ENCODE measurements at places on chromosomes 1 and 21. TPM values are rescaled to one million over a fixed set of nuclear protein-coding genes. Genes with fewer than 3 reads are reported as not detected.
A peak's percentile ranks its signal among the peaks of the same experiment; 100 is the strongest.

NCF2 gene
- polyA plus RNA-seq = 5.5 TPM

HES2 gene
- polyA plus RNA-seq = 0.21 TPM

- peak; percentile 56 for DNase-seq
These were observed 224.0 kb downstream of the FGGY start for GRCh38 chr1:59520827-59521418.

DNA sequence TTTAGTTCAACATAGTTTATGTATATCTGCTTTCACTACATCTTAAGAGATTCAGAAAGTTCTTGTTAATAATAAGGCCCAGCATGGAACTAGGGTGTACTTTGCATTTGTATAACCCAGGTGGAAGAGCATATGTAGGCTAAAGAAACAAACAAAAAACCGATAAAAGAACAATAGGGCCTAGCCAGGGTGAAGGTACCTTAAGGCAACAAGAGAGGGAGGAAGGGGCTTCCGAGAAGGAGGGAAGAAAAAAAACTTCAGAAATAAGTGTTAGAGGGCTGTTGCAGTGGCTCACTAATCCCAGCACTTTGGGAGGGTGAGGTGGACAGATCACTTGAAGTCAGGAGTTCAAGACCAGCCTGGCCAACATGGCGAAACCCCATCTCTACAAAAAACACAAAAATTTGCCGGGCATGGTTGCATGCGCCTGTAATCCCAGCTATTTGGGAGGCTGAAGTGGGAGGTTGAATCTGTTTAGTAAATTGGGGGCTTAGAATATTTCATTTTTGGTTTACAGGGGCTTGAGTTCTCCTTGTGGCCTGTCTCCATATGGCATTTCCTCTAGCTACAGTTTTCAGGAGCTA is 4.7 kb upstream of the SPATA45 start:
- DNase-seq = no peak

DNA sequence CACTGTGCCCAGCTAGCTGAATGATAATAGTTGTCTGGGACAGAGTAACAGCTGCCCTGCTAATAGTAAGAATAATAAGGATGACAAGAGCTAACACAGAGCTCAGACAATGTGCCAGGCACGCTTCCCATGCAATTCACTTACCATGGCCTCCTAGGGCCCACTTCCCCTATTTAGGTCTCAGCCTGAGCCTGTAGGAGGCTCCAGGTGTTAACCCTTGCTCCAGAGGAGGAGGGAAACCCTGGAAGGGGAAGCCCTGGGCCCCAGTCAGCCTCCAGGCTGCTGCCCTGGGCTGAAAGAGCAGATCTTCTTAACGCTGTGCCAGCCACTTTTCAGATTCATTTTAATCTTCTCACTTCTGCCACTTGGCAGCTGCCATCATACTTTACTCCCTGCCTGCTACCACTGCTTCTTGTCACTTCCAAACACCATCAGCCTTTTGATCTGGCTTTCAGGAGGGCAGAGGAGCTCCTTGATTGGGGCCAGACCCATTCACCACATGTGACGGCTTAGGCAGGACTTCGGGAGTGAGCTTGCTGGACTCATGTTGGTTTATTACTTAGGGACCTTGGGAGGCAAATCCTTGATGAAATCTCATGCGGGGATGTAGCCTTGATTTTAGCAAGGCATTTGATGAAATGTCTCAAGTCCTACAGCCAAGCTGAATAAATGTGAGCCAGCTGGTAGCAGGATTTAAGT is 66.7 kb upstream of the PARP1 start:
- no peak for DNase-seq

- DNase-seq = no peak
These were observed 56.4 kb upstream of the ZYG11A start for GRCh38 chr1:52786148-52786547.

DNA sequence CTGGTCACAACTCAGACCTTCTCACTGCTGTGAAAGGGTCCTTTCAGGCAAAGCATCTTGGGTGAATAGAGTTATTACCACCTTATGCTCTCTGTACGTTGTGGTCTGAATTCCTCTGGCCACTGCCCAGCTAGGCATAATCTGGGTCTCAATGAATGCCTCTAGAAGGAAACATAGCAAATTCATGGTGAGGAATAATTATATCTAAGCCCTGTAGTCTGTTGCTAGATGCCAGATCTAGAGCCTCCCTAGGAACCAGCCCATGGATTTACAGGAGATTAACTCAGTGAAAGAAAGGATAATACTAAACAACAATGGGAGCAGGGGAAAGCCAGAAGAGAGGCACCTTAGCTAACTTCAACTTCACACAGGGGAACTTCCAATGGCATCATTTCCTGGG is 2.4 kb upstream of the COL11A1 start:
- no peak for DNase-seq

HCRTR1 gene
- polyA plus RNA-seq = 0.23 TPM

SLAMF8 gene
- 0.45 TPM for polyA plus RNA-seq

FHAD1 gene
- polyA plus RNA-seq = 2.1 TPM

DNA sequence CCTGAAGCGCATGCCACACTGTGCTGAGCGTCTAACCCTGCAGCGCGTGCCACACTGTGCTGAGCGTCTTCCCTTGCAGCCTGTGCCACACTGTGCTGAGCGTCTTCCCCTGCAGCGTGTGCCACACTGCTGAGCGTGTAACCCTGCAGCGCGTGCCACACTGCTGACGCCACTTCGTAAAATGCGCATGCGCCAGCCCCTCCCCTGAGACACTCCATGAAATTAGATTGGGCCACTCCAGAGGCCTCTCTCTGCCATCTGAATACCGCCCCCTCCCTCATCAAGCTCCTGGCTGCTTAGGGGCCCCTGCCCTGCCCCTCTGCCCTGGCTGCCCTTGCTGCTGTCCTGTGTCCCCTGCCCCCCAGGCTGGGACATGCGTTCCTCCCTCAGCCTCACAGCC is 84.8 kb downstream of the POFUT2 start:
- DNase-seq = no peak

GRCh38 chr1:29500041-29500440 is 263.7 kb downstream of the PTPRU start:
- no peak for DNase-seq

- no peak for DNase-seq
These were observed 19.6 kb upstream of the RBM15 start for GRCh38 chr1:110319332-110320167.

NUP133 gene
- polyA plus RNA-seq = 26.2 TPM

DNA sequence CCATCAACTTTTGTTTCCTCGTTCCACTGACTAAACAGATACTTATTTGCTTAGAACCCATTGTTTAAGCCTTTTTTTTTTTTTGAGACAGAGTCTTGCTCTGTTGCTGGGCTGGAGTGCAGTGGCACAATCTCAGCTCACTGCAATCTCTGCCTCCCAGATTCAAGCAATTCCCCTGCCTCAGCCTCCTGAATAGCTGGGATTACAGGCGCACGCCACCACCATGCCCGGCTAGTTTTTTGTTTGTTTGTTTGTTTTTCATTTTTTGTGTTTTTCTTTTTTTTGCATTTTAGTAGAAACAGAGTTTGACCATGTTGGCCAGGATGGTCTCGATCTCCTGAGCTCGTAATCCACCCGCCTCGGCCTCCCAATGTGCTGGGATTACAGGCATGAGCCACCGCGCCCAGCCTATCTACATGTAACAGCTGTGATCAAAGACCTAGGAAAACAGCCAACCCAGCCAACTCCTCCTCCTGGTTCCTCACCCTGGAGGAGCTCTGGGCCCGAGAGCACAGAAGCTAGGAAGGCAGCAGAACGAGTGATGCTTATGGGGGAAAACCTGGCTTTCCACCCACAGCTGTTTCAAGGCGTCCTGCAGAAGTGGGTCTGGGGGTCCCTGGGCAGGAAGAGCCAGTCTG is 32.9 kb downstream of the KCNN3 start:
- no peak for DNase-seq

DNA sequence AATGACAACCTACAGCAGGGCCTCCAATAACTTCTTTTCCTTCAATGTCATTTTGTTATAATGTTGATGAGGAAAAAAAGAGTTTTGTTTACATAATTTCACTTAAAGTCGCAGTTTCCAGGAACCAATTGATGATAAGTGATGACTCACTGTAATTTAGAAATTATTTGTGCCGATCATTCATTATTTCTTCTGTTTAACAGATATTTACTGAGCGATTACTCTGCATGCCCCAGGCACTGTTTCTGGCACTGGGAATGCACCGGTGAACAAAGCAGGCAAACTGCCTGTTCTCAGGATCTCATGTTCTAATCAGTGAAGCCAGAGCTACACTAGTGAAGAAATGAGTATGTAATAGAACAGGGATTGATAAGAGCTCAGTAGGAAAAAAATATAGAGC is 403.4 kb downstream of the NTNG1 start:
- DNase-seq = no peak

GRCh38 chr1:184027826-184028695 is 9.5 kb downstream of the COLGALT2 start:
- peak; percentile 69 for DNase-seq

- no peak for DNase-seq
These were observed 475.2 kb downstream of the SETD4 start for GRCh38 chr21:35585155-35585554.

DNA sequence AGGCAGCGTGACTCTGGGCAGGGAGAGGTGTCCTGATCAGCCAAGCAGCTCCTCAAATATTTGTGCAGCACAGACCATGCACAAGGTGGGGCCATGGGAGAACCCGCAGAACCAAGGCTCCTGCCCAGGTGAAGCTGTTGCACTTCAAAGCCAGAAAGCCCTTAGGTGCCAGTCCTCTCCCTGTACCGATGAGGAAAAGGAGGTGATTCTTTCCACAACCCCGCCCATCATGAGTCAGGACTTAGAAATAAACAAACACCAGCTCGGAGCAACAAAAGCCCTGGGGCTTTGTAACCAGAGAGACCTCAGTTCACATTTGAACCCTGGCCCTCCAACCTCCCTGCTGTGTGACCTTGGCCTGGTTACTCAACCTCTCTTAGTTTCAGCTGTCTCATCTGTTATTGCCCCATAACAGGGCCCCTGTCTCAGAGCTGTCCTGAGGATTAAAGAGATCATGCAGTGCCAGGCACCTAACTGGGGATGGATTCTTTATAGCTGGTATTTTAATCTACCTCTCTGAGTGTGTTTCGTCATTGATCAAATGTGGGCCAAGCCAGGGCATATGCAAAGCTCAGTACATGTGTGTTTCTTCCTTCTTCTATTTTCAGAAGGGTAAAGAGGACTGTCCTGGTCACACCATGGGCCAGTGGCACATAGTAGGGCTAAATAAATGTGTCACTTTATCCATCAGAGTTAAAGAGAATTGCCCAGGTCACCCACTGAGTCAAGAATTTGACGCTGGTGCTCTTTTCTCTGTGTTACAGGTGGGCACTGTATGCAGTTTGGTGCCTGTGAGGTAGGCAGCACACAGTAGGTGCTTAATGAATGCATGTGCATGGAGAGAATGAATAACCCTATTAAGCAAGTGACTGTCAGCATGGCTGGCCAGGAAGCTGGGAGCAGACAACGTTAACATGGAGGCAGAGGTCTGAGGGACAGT is 1.4 kb downstream of the LDLRAD1 start:
- DNase-seq = no peak

PGLYRP3 gene
- not detected for polyA plus RNA-seq

DNA sequence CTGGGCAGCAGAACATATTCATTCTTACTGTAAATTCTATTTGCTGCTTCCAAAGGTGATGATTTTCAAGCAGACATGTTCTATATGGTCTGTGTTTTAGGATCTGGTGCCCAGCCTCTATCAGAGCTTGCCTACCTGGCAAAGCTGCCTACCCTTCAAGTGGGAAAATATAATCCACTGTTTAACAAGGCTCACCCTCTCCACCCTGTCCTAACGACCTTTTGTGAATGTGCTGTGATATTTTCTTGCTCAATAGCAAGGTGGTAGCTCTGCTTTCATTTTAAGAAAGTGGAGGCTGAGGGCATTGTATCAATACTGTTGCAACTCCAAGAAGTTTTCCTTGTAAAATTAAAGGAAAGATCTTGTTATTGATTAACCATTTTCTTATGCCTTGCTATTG is 26.0 kb upstream of the AGO1 start:
- DNase-seq = no peak

RHCE gene
- polyA plus RNA-seq = 2.6 TPM

S100A4 gene
- polyA plus RNA-seq = 193 TPM

DNA sequence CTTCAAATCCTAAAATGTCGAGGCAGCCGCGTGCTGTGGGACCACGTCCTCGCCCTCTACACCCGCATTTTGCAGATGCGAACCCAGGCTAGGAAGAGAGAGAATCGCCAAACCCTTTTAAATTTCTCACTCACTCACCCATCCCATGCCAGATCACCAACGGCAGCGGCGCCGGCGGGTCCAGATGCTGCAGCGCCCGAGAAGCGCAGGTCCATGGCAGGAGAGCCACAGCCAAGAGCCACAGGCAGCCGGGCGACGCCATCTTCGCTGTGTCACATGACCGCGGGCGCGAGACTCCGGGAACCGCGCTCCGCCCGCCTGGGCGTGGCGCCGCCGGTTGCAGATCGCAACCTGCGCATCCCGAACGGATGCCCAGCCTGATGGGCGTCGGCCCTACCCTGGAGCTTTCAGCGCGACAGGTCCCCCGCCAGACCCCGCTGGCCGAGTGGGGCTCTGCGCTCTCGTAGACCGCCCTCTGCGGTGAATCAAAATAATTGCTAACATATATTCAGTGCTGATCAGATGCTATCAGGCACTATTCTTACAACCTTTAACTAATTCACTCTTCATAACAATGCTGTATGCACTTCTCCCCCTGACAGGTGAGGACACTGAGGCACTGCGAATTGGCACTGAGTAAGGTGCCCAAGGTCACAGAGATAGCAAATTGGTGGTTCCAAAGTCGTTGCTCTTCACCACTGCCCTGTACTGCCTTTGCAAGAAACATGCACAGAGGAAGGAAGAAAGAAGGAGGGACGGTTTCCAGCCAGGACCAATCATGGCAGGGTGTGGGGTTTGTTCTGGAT is at the start of gene PPT1:
PPT1 (minus strand) TSS at position 276 of the 806 bp plus-strand sequence; CDS start at position 262, 14 bp downstream.
- DNase-seq = peak; percentile 74

- DNase-seq = no peak
These were observed 163.4 kb downstream of the CACNA1E start for GRCh38 chr1:181646710-181647109.

DNA sequence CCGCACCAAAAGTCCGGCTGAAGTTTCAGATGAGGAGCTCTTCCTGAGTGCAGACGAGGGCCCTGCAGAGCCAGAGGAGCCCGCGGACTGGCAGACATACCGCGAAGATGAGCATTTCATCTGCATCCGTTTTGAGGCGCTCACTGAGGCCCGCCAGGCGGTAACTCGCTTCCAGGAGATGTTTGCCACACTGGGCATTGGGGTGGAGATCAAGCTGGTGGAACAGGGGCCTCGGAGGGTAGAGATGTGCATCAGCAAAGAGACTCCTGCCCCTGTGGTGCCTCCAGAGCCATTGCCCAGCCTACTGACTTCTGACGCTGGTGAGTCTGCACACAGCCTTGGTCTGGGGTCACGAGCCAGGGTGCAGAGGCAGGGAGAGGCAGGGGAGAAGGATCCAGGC is 84.7 kb downstream of the TRIM11 start:
- no peak for DNase-seq

RAB7B gene
- polyA plus RNA-seq = 12.2 TPM

C1orf216 gene
- 9.0 TPM for polyA plus RNA-seq

- DNase-seq = no peak
These were observed 8.8 kb upstream of the CTBS start for GRCh38 chr1:84582802-84583587.

- DNase-seq = no peak
These were observed 126.9 kb downstream of the ESRRG start for GRCh38 chr1:216596281-216596862.

GNG12 gene
- 37.1 TPM for polyA plus RNA-seq

CCSAP gene
- 6.7 TPM for polyA plus RNA-seq

CYP4A22 gene
- polyA plus RNA-seq = 0.13 TPM
